ENCODE measurements at places on chromosomes 12 and 14.

DNA sequence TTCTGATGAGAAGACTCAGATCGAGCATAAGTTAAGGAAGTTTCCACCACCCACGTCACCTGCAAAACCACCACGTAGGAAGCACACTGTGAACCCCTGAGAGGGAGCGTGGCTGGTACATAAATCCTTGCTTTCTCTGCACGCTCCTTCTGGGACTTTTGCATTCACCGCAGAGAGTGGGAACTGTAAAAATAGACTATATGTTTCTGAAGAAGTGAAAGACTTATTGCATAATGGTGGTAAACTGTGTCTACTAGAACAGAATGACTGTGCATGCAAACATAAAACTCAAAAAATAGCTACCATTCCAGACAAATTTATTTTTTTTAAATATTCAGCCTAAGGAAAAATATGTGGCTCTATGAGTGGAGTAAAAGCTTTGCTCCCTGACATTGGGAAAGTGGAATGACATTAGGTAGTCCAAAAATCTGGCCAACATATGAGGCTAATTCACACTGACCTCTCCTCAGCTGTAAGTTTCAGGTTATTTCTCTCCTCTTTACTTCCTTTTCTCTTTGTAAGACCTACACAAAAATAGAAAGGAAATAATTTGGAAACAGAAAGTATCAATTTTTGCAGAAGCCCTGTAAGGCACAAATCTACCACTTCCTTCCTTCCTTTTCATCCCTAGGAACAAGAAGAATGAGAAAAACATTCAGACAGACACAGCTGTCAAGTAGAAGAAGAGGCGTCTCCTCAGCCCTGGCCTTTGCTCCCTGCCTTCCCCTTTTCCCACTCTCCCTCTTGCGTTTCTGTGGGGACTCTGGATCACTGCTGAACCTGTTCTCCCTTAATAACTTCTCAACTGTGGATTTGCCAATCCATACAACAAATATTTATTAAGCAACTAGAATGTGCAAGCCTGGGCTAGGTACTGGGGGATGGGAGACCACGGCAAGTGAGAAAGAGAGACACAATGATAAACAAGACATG lies 264.3 kb upstream of the FOXN3 start:
- DNase-seq, result peak; percentile 30

DNA sequence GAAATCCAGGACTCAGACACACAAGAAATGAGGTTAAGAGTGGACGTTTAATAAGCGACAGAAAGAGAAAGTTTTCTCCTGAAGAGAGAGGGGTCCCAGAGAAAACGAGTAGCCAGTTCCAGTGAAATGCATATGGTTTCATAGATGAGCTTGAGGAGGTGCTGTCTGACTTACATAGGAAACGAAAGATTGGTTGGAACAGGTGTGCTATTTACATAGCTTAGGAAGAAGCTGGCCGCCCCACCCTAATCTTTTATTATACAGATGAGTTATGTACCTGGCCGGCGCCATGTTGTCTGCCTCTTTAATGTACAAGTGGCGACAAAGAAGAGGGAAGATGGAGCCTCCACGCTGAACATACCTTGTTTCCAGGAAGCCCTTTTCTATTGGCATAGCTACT lies 223.0 kb downstream of the SLC6A15 start:
- no peak for DNase-seq

DNA sequence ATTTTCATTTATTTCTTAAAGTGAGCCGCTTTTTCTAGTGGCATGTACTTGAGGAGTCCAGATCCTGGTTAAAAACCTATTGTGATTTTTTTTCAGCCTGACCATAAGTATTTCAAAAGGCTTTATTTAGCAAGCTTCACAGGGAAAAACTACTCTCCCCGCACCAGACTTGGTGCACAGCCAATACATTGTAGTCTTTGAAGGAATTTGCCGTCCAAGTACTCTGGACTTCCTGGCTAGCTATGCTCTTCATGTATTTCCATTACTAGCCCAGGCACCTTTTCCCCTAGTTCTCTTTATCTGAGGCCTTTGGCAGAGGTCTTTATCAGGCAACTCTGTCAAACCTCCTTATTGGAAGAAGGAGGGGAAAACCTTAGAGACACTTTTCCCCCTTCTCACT lies 234.7 kb downstream of the CCDC91 start:
- no peak for DNase-seq

- no peak for DNase-seq
These were observed 116.6 kb upstream of the PLEKHA5 start for GRCh38 chr12:19012965-19013364.

GRCh38 chr12:23204933-23205778 lies 580.2 kb downstream of the ETNK1 start:
- no peak for DNase-seq

DNA sequence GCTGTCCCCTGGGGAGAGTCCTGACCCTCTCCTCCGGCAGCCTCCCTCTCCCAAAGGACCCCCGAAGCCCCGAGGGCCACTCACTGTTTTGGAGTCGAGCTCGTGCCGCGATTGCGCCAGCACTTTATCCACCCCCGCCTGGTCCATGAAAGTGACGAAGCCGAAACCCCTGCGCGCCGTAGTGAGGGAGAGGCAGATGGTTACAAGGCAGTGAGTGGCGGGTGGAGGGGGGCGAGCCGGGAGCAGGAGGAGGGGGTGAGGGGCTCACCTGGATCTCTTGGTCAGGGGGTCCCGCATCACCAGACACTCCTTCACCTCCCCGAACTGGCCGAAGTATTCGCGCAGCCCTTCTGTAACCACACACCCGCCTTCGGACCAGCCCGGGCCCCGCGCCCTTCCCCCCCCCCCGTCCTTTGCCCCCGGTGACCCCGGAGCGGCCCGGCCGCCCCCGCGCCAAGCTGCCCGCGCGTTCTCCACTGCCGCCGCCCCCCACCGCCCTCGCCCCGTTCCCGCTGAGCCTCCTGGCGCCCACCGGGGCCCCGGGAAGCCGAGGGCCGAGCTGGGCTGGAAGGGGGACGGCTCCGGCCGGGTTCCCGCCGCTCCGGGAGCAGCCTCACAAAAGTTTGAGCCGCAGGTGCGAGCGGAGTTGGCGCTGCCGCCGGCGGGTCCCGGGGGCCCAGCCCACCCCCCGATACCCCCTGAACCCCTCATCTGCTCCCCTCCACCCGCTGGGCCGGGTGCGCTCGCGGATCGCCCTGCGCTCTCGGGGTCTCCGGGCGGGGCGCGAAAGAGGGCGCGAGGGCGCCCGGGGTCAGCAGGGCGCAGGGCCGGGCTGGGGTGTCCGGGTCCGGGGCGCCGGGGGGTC lies 808 bp downstream of the MSI1 start:
- peak; percentile 18 for DNase-seq

DNA sequence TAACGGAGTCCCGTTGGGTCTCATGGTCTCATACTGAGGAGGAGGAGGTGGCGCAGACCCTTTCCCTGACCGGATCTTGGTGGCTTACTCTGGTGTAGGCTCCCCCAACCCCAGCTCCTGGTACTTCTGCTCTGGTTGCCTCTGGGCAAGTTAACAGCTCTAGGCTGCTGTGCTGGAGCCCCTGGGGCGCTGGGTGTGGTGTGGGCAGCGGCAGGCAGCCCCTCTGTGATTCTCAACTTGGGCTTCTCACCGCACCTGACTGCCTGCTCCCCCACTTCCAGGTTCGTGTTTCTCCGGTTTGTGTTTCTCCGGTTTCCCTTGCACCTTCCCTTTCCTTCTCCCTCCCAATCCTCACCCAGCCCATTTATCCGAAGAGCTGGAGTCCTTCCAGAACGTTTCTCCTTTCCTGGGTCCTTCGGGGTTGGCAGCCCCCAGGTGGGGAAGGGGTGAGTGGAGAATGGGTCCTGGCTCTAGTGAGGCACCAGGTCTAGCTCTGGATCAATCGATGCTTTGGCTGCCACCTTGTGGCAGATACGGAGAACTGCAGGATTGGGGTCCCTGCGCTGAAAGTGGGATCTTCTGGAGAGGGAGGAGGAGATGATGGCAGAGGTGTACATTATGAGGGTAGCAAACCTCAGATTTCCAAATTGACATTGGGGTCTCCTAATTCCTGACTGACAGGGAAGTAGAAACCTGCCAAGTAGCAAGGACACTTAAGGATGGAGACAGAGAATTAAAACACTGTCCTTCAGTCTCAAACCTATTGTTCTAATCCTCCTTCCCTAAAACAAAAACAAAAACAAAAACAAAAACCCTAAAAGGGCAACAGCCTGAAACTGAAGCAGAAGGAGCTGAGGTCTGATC lies 8.3 kb downstream of the CISTR start:
- DNase-seq, result no peak

- no peak for DNase-seq
These were observed 132.2 kb upstream of the TMTC2 start for GRCh38 chr12:82554529-82554928.

- DNase-seq, result no peak
These were observed 2.6 kb downstream of the GPR68 start for GRCh38 chr14:91241863-91242262.

DNA sequence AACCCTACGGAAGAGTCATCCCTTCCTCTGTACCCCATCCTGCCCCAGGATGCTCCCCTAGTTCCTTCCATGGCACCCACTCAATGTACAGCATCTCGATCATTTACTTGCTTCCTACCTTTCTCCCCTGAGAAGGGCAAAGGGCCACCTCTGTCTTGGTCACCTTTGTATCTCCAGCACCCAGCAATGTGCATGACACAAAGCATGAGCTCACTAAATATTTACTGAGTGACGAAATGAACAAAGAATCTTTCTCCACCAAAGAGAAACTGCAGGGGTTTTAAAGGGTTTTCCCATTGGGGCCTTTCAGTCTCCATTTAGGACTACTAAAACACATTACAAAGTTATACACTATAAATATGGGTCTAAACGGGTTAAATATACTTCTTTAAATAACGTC lies 30.6 kb downstream of the ATG14 start:
- no peak for DNase-seq

- no peak for DNase-seq
These were observed 25.6 kb downstream of the FKBP11 start for GRCh38 chr12:48899651-48900050.

DNA sequence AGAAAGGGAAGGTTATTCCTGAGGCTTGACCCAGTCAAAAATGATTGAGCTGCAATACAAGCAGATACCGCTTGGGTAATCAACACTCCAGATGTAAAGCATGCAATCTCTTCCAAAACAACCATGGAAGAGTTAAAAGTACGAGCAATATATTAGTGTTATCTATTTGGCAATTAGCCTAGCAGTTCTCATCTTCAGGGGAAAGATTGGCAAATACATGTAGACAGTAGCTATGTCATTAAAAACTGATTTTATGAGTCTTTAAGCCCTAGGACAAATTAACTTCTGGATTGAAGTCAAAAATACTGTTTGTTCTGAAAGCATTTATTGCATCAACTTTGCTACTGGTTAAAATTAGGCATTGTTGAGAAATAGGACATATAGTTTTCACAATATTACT lies 9.3 kb upstream of the GYS2 start:
- DNase-seq, result no peak

DNA sequence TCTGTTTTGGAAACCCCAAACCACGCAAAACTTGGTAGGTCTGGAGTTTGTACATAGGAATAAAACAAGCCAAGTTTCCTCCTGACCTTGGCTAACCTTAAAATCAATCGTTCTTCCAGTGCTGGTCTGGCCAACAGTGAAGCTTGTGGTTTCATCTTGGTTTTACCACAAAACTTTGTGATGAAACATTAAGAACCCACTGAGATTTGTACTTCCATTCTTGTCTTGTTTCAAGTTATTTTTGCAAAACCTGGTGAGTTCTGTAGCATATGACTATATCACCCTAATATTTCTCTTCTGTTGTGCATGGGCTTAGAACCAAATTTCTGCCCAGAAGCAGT lies 26.4 kb downstream of the SIX1 start:
- no peak for DNase-seq

- DNase-seq, result no peak
These were observed 276.7 kb upstream of the SRRM4 start for GRCh38 chr12:118704527-118705241.

DNA sequence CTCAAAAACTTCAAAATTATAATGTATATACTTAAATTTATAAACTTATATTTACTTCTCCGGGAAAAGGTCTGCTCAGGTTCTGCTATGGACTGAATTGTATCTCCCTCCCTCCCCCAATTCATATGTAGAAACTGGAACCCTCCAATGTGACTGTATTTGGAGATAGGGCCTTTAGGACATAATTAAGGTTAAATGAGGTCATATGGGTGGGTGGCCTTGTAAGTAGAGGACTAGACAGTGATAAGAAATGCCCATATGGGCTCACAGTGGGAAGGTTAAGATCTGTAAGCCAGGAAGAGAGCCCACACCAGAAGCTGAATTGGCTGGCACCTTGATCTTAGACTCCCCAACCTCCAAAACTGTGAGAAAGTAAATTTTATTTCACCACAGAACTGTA lies 84.5 kb downstream of the TAOK3 start:
- DNase-seq, result no peak

GRCh38 chr12:3698218-3698974 lies 54.5 kb downstream of the CRACR2A start:
- no peak for DNase-seq

DNA sequence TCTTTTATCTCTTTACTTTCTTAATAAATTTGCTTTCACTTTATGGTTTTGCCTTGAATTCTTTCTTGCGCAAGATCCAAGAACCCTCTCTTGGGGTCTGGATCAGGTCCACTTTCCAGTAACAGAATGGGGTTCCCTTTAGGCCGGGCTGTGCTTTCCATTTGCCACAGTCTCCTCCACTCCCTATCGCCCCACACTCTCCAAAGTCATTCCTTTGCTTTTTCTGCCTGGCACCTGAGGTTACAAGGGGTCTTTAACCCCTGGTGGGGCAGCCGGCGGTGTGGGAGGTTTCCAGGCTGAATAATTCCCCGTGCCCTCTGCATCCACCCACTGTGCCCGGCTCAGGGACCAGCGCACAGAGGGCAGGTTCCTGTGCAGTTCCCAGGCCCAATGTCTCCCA lies 42.9 kb upstream of the LHX5 start:
- DNase-seq, result no peak

DNA sequence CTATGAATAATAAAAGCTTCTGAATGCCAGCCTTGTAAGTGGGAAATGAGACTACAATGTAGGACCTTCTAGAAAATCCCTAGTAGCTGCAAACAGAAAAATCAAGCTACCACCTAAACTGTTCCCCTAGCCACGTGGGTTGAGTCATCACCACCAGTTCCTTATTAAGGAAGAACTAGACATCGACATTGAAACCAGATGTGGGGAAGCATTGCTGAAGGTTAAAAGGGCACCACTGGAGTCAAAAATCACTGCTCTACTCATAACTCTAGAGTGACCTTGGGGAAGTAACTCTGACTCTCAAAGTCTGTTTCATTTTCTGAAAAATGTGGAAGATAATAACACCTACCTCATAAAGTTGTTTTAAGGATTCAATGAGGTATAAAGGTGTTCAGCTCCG lies 9.4 kb upstream of the CNIH1 start:
- no peak for DNase-seq

- DNase-seq, result no peak
These were observed 1.4 kb downstream of the AKT1 start for GRCh38 chr14:104794099-104794498.

DNA sequence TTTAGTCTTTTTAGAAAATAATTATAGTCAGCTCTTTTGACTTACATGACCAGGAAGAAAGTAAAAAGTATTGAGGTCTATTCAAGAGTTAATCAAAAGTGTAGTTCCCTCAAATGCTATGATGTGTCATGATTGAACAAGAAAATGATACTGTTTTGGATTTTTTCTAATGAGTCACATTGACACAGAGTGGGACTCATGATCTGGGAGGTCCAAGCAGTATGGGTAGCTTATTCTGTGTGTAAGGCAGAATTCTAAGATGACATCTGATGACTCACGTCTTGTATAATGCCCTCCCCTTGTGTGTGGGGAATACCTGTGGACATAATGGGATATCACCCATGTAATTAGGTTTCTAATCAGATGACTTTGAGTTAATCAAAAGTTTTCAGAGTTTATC lies 178.1 kb upstream of the DDHD1 start:
- DNase-seq, result no peak

GRCh38 chr14:36757734-36758601 lies 96.3 kb downstream of the PAX9 start:
- DNase-seq, result no peak

- no peak for DNase-seq
These were observed 30.8 kb downstream of the PAWR start for GRCh38 chr12:79659961-79660431.
